Naive thymus-derived CD4-positive, alpha-beta T cell (primary cell): ENCODE measurements at places on chromosomes 1 and 21. TPM values are rescaled to one million over a fixed set of nuclear protein-coding genes. Genes with fewer than 3 reads are reported as not detected.

DNA sequence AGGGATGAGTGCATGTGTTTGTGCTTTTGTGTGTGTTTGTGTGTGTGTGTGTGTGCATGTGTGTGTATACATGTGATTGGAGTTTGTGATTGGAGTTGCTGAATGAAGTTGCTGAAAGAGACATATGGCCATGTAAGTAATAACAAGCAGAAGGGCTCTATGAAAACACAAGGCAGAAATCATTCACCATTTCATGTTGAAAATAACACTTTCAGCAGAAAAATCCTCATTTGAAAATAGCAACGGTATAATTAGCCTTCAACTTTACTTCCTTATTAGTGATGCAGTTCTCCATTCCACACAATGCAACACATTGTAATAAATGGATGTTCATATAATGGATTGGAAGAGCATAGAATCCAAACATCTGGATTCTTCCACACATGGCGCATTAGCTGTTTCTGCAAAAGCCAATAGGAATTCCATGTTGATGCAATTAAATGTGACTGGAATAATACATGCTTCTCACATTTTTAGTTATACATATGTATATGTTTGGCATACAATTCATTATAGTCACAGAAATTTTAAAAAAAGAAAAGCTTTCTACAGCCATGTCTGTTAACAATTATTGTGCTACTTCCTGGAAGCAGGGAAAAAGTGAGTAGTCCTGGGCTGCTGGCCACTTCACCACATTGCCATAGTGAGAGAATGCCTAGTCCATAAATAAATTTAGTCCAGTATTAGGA lies 538.0 kb downstream of the LTN1 start:
- H3K36me3 ChIP-seq, result no peaks in the 10 kb centered on the region
- H3K27ac ChIP-seq, result no peak overlapping the region
- no peak overlapping the region for H3K4me3 ChIP-seq

GRCh38 chr1:230243583-230244353 lies 176.7 kb downstream of the GALNT2 start:
- H3K27me3 ChIP-seq, result no peaks in the 10 kb centered on the region
- no peak overlapping the region for H3K27ac ChIP-seq
- peaks cover 3% of the 10 kb centered on the region for H3K36me3 ChIP-seq
- no peak overlapping the region for H3K4me3 ChIP-seq
- DNase-seq, result no peak

DNA sequence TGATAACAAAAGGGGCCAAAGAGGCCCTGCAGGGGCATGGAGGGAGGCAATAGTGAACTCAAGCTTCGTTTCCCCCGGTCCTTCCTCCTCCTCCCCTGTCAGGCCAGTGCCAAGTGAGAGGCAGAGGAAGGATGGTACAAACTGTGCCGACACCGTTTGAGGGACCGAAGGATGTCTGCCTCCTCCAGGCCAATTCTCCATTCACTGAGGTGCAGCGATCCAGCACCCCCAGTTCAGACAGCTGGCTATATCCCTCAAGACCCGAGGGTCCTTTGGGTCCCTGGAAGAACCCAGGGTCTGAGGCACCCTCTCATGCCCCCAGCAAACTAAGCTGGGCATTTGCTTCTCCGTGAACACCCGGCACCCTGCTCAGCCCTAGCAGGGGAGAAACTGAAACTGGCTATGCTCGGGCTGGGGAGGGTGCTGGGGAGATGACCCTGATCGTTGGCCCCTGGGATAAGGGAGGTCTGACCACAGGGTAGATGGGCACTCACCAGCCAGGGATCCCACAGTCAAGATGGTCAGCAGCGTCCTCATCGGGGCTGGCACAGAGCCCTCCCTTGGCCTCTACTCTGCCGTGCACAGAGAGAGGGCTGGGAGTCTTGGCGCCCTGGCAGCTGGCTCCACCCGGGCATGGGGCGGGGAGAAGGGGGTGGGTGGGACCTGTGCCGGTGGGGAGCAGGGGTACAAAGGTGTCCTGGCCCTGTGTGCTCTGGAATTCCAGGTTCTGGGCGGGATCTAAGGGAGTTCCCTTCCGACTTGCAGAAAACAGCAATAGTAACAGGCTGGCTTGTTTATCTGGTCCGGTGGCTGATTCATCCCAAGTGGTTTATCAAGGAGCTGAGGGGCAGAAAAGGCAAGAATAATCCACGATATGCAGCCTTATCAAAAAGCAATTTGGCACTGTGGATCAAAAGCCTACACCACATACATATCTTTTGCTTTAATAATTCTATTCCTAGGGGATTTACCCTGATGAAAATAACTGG lies at the start of gene IL22RA1:
Gene IL22RA1 (minus strand): TSS at position 595 of the 989 bp plus-strand sequence. CDS start 58 bp downstream, at position 537.
- H3K4me3 ChIP-seq, result no peak within 1 kb of the TSS
- H3K4me1 ChIP-seq, result no peaks in the 10 kb centered on the region
- no peak within 1 kb of the TSS for H3K27ac ChIP-seq
- H3K27me3 ChIP-seq, result no peaks in the 10 kb centered on the region

- no peak for DNase-seq
- H3K4me3 ChIP-seq, result no peak overlapping the region
- no peaks in the 10 kb centered on the region for H3K36me3 ChIP-seq
- no peaks in the 10 kb centered on the region for H3K4me1 ChIP-seq
Measured at GRCh38 chr1:180893614-180894013, 19.1 kb upstream of the KIAA1614 start.

GRCh38 chr1:42175314-42176054 lies 10.9 kb upstream of the GUCA2A start:
- peaks cover 8% of the 10 kb centered on the region for H3K36me3 ChIP-seq
- no peaks in the 10 kb centered on the region for H3K4me1 ChIP-seq
- H3K4me3 ChIP-seq, result no peak overlapping the region
- no peak for DNase-seq
- no peaks in the 10 kb centered on the region for H3K27me3 ChIP-seq

- peaks cover 9% of the 10 kb centered on the region for H3K4me1 ChIP-seq
- H3K4me3 ChIP-seq, result no peak overlapping the region
- H3K36me3 ChIP-seq, result no peaks in the 10 kb centered on the region
- no peak overlapping the region for H3K27ac ChIP-seq
- no peaks in the 10 kb centered on the region for H3K27me3 ChIP-seq
Measured at GRCh38 chr1:107829036-107829770, 135.8 kb downstream of the VAV3 start.

Gene RGS8
- not detected for polyA plus RNA-seq

Gene USH2A
- not detected for polyA plus RNA-seq
